ENCODE measurements at places on chromosomes 1 and 21.
A peak's percentile ranks its signal among the peaks of the same experiment; 100 is the strongest.

DNA sequence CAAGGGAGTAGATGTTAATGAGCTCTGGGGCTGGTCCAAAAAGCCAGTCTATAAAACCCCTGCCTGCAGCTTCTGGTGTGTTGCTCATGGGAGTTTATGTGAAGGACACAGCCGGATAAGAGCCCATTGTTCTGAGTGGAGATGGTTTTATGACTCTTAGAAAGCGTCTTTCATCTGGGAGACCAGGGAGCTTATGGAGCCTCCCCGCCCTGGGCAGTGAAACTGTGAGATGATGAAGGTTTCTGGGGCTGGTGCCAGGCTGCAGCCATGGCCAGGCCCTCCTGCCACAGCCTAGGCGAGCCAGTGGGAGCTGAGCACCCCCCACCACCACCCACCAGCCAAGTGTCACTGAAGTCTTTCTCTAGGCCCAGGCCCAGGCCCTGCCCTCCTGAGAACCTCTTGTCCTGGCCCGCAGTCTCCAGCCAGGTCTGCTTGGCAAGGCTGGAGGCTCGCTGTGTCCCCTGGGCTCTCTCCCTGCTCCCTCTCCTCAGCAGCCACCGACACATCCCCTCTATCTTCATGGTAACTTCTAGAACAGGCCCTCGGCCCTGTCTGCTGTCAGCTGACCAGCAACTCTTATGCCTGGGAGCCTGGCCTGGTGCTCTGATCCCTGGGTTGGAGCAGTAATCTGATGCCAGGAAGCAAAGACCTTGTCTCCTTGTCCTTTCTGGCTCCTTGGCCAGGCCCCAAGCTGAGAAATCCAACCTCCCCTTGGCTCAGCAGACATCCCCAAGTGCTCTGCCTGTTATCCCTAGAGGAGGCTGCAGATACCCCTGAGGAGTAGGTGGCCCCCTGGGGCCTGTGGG lies 7.6 kb upstream of the ARHGEF10L start:
- H3K4me1 ChIP-seq: peaks cover 2% of the 10 kb centered on the region
- no peaks in the 10 kb centered on the region for H3K36me3 ChIP-seq

- no peaks in the 10 kb centered on the region for H3K4me1 ChIP-seq
- no peaks in the 10 kb centered on the region for H3K27me3 ChIP-seq
- DNase-seq: no peak
- no peaks in the 10 kb centered on the region for H3K36me3 ChIP-seq
Measured at GRCh38 chr1:157252473-157252872, 114.3 kb upstream of the ETV3 start.

DNA sequence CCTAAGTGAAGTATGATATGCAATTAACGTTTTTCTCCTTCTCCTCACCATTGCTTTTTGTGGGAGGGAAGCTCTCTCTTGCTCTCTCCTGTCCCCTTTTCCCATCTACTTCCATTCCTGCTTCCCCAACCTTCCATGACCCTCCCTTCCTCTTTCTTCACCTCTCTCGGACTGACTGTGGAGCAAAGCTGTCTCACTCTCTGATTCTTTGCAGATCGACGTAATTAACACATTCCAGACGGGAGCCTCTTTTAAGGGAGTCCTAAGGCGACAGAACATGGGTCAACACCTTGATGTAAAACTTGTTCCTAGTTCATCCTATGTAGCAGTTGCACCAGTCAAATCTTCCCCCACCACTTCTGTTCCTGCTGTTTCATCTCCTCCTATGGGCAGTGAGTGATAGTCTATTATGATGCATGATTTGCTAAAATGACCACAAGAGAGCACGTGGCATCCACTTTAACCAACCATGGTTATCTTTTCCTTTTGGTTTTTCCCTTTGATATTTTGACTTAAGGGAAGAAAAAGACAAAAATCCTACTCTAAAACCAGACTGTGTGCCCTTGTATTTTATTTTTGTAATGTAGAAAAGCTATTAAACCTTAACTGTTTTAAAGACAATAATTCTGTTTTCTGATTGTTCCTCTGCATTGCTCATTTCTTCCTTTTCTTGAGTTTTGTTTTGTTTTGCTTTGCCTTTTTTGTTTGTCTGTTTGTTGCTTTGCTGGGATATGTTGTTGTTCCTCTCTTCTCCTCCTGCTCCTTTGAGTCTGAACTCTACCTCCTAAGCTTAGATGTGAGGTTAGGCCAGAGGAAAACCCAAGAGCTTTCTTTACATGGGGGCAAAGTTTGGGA lies 31.7 kb upstream of the LAX1 start:
- DNase-seq: no peak
- H3K4me1 ChIP-seq: no peaks in the 10 kb centered on the region
- peaks cover 36% of the 10 kb centered on the region for H3K36me3 ChIP-seq
- no peaks in the 10 kb centered on the region for H3K27me3 ChIP-seq
- no peak overlapping the region for H3K27ac ChIP-seq
- no peak overlapping the region for H3K4me3 ChIP-seq

- no peak overlapping the region for H3K27ac ChIP-seq
- H3K4me3 ChIP-seq: no peak overlapping the region
- peaks cover 8% of the 10 kb centered on the region for H3K4me1 ChIP-seq
- no peaks in the 10 kb centered on the region for H3K27me3 ChIP-seq
- DNase-seq: no peak
Measured at GRCh38 chr1:172172352-172172831, 248.1 kb upstream of the C1orf105 start.

DNA sequence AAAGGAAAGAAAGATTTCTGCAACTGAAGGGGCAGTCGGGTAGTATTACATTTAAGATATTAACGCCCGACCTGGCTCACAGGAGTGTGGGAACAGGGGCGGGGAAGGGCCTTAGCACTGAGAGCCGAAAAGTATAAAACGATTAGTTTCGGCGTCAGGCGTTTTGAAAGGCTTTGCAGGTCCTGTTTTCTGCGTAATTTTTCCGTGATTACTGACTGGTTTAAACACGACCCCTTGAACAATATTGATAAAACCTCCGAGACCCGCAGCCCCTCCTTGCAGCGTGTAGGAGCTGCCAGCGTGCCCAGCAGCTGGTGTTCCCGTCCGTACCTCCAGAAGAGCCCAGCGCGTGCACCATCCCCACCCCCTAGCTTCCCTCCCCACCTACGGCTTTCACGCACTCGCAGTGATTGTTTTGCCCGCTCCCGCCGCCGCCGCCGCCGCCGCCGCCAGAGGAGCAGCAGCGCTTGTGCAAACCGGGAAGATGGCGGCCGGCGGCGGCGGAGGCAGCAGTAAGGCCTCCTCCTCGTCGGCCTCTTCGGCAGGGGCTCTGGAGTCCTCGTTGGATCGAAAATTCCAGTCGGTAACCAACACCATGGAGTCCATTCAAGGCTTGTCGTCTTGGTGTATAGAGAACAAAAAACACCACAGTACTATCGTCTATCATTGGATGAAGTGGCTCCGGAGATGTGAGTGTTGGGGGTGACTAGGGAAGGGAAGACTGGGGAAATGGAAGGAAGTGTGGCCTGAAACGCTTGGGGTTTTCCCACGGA lies 470 bp downstream of the RPRD2 start:
- no peaks in the 10 kb centered on the region for H3K36me3 ChIP-seq
- DNase-seq: peak; percentile 84
- peak overlapping the region; percentile 55 for H3K4me3 ChIP-seq
- H3K4me1 ChIP-seq: no peaks in the 10 kb centered on the region

- H3K27ac ChIP-seq: no peak overlapping the region
- peaks cover 8% of the 10 kb centered on the region for H3K4me1 ChIP-seq
- H3K27me3 ChIP-seq: no peaks in the 10 kb centered on the region
- H3K36me3 ChIP-seq: no peaks in the 10 kb centered on the region
- H3K4me3 ChIP-seq: no peak overlapping the region
Measured at GRCh38 chr1:201381130-201381529, 3.6 kb upstream of the TNNT2 start.

GRCh38 chr1:3691421-3692204 lies 39.3 kb downstream of the TP73 start:
- H3K4me3 ChIP-seq: no peak overlapping the region
- no peaks in the 10 kb centered on the region for H3K4me1 ChIP-seq
- H3K36me3 ChIP-seq: no peaks in the 10 kb centered on the region
- no peak overlapping the region for H3K27ac ChIP-seq
- DNase-seq: no peak

- H3K4me3 ChIP-seq: no peak overlapping the region
- no peak overlapping the region for H3K27ac ChIP-seq
- H3K36me3 ChIP-seq: no peaks in the 10 kb centered on the region
- no peak for DNase-seq
- no peaks in the 10 kb centered on the region for H3K27me3 ChIP-seq
Measured at GRCh38 chr1:30271401-30272276, 451.7 kb downstream of the MATN1 start.

DNA sequence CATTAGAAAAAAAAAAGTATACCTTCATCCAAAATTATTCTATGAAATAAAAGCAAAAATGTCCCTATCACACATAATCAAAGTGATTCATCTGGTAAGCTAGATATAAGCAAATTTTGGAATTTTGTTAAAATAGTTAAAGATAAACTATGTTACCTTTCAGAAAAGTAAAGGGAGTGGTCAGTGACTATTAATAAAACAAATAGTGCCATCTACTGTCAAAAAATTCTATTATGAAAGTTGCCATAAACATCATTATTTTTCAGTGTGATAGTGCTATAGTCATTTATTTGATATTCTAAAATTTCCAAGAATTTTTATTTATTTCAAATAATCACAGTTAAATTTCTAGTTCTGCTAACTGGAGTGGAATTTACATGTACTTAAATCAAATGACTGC lies 803.7 kb downstream of the KCNT2 start:
- H3K4me1 ChIP-seq: no peaks in the 10 kb centered on the region
- H3K27ac ChIP-seq: no peak overlapping the region
- no peak overlapping the region for H3K4me3 ChIP-seq
- H3K27me3 ChIP-seq: no peaks in the 10 kb centered on the region

GRCh38 chr1:178724376-178724727 lies 692 bp upstream of the RALGPS2 start:
- H3K4me3 ChIP-seq: no peak overlapping the region
- no peaks in the 10 kb centered on the region for H3K36me3 ChIP-seq
- H3K27me3 ChIP-seq: no peaks in the 10 kb centered on the region
- H3K27ac ChIP-seq: no peak overlapping the region
- DNase-seq: peak; percentile 21

- H3K36me3 ChIP-seq: no peaks in the 10 kb centered on the region
- no peak for DNase-seq
- no peak overlapping the region for H3K27ac ChIP-seq
- H3K27me3 ChIP-seq: no peaks in the 10 kb centered on the region
Measured at GRCh38 chr1:67350783-67351182, 43.1 kb downstream of the IL12RB2 start.

GRCh38 chr1:157852476-157852875 lies 10.9 kb upstream of the CD5L start:
- H3K4me3 ChIP-seq: no peak overlapping the region
- no peak for DNase-seq
- H3K4me1 ChIP-seq: no peaks in the 10 kb centered on the region
- no peaks in the 10 kb centered on the region for H3K27me3 ChIP-seq

GRCh38 chr1:172764378-172764777 lies 105.5 kb downstream of the FASLG start:
- peak; percentile 33 for DNase-seq
- no peak overlapping the region for H3K4me3 ChIP-seq
- H3K36me3 ChIP-seq: no peaks in the 10 kb centered on the region
- H3K27ac ChIP-seq: no peak overlapping the region
- H3K27me3 ChIP-seq: no peaks in the 10 kb centered on the region

All from lung (tissue), 17 donors.